ENCODE measurements at places on chromosomes 1 and 21.
A peak's percentile ranks its signal among the peaks of the same experiment; 100 is the strongest.

GRCh38 chr1:211711315-211711705 is 35.9 kb upstream of the NEK2 start:
- DNase-seq, result no peak

GRCh38 chr1:244341455-244342450 is 110.0 kb downstream of the ADSS2 start:
- DNase-seq, result peak; percentile 93

- no peak for DNase-seq
Observed at GRCh38 chr1:202642619-202643291, 67.5 kb downstream of the SYT2 start.

DNA sequence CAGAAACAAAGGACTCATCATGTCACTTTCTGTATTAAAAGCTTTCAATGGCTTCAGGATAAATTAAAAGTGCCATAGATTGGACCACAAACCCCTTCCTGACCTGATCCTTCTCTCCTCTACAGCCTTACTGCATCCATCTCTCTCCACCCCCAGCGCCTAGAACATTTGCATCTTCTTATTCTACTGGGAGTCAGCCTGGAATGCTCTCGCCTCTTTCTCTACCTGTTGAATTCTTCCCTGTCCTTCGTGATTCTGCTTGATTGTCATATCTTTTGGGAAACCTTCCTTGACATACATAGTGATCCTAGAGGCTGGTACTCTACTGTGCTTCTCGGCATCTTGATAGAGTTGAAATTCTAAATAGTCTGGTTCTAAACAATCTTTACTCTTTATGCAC is 332.0 kb upstream of the PBX1 start:
- no peak for DNase-seq

DNA sequence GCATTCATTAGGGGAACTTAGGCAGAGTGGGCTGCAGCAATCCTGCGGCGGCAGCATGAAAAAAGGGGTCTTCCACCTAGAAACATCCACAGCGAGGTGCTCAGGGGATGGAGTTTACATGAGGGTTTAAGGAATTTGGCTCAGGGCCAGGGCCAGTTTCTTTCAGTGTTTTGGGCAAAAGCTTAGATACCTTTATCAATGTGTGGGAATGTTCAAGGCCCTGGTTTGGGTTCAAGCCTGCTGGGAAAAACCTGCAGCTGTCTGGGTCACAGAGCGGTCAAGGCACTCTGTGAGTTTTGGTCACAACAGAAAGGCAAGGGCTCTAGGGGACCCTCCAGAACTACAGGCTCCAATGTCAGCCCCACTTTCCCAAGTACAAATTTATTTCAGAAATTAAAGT is 230.3 kb downstream of the DISC1 start:
- DNase-seq, result no peak

DNA sequence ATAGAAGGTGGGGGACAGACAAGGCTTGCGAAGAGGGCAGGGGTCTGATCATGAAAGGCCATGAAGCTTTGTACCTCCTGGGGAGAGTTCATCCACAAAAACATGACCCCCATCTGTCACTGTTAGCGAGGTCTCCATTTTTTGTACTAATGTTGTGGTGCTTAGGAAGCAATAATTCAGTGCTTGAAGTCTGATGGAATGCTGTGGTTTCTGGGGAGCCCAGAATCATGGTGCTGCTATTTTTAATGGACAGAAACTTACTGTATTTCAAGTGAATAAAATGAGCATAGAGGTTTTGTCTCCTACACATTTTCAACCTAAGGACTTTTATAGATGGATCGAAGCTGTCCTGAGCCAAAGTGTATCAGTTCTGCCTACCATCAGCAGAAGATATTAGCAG is 28.2 kb upstream of the RGL1 start:
- no peak for DNase-seq

DNA sequence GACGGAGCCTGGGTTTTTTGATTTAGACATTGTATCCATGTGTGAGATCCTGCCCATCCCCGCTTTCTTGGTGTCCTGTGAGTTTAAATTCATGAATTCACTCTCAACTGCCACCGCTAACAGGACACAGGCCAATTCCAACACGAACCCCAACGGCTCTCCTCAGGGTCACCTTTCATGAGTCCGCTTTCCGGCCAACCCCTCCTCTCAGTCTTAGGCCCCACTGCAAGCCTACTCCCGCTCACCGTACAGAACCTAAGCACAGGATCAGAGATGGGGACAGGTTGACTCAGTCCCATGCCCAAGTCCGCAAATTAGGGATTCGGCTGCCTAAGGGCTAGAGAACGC is 238 bp upstream of the SCP2 start:
- no peak for DNase-seq

- no peak for DNase-seq
Observed at GRCh38 chr1:12548279-12548972, 69.6 kb downstream of the DHRS3 start.

DNA sequence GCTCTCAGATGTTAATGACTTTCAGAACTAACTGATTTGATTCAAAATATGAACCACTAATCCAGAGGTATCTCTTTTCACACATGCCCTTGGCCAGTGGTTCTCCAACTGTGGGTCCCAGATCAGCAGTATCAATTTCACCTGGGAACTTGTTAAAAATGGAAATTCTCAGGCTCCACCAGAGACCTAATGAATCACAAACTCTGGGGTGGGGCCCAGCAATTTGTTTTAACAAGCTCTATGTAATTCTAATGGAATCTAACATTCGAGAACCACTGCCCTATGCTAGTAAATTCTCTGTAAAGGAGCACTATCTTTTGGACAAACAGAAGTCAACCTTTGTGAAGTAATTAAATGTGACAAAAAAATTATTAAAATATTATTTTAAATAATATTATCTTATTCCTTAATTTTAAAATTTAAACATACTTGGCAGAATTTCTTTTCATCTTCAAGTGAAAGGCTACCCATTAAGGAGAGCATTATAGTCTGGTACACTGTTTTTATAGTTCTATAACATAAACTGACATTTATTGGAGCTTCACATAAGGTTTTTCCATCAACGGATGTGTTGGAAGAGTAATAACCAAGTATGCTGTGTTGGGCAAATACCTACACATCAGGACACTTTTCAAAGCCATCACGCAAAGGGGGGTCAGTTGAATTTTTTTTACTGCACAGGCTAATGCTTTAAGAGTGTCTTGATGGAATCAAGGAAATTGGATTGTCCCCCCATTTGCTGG is 130.4 kb downstream of the LHX4 start:
- DNase-seq, result peak; percentile 38

GRCh38 chr1:224565186-224565585 is 50.9 kb upstream of the CNIH3 start:
- DNase-seq, result peak; percentile 84

DNA sequence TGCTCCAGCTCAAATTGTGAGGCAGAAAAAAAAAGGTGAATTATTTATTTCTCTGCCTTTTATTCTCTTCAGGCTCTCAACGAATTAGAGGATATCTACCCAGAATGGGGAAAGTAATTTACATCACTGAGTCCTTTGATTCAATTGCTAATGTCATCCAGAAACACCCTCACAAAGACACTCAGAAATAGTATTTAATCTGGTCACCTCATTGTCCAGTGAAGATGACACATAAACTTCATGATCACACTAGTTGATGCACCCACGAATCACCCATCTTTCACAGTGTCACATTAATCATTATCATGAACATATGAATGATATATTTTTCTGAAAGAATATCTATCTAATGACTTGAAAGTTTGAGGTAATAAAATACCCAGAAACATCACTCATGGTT is 868.5 kb downstream of the BRINP3 start:
- DNase-seq, result no peak

DNA sequence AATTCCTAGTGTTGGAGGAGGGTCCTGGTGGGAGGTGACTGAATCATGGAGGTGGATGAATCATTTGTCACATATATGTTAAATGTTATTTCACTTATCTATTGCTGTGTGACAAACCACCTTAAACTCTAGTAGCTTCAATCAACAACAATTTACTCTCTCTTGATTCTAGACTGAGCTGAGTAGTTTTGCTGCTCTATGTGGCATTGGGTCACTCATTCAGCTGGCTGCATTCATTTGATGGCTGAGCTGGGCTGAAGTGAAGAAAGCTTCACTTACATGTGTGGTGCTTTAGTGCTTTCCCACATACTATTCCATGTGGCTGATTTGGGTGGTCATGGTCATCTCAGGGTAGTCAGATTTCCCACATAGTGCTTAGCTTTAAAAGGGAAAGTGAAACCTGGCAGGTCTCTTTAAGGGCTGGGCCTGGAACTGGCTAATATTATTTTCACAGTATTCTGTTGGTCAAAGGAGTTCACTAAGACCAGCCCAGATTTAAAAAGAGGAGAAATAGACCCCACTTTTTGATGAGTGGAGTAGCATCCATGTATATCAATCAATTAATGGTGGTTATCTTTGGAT is 10.5 kb downstream of the DNAH14 start:
- no peak for DNase-seq

- DNase-seq, result peak; percentile 43
Observed at GRCh38 chr1:232678185-232678886, 48.4 kb upstream of the SIPA1L2 start.

DNA sequence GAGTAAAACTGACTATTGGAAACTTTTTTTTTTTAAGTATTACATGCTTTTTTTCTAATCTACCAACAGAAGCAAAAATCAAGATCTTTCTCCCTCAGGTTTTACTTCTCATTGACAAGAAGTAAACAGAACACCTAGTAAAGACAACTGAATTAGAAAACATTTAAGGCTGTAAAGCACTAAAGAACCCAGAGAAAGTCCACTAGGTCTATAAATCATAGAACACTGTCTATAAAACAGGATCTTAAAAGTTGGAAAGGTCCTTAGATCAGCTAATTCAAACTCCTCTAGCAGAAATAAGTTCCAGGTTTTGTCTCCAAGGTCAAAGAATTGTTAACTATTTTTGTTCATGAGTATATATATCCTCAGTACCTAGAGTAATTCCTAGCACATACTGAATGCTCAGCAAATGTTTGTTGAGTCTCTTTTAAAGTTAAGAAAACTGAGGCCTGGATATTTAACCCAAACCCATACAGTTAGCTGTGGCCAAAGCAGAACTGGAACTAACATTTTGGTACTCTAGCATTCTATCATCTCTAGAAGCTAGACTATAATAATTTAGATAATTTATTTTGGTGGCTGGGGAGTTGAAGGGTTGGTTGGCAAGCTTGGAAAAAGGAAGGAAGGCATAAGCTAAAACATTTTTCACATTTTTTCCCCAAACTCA is 3.0 kb downstream of the EPS15 start:
- no peak for DNase-seq

GRCh38 chr1:194292966-194293365 is 1106.6 kb upstream of the B3GALT2 start:
- DNase-seq, result no peak

- no peak for DNase-seq
Observed at GRCh38 chr1:71656902-71657301, 576.1 kb upstream of the ZRANB2 start.

DNA sequence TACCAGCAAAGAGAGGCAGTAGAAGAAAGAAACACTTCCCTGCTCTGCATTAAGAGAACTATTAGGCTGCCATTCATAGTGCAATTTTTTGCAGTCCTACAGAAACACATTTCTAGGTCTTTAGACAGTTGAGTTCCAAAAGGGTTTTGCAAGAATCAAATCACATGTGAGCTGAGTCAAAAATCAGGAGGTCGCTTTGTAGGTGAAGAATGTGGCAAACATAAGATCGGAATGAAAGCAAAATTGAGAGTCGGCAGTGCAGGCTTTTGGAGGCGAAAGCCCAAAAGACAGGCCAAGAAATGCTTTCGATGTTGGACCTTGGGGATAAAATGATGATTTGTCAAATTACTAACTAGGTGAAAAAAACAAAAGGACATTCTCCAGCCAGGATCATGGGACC is 213.5 kb upstream of the NRIP1 start:
- DNase-seq, result no peak

DNA sequence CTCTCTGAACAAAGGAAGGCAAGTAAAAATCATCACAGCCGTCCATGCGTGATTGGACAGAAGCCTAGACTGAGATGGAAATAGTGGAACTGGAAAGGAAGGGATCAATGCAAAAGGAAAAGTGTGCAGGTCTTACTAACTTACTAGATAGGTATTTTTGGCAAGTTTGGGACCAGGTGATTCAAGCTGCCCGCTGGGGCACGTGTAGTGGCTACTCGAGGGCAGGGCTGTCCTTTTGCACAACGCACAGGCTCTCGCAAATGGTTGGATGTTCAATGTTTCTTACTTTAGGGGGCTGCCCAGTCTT is 566 bp upstream of the ALG6 start:
- no peak for DNase-seq
